HFF-Myc (cell line): ENCODE measurements at places on chromosomes 6 and 20.

GRCh38 chr6:119799596-119800509 lies 450.3 kb upstream of the MAN1A1 start:
- DNase-seq, result no peak

GRCh38 chr20:21508230-21509078 lies 5.4 kb downstream of the NKX2-2 start:
- no peak for DNase-seq

DNA sequence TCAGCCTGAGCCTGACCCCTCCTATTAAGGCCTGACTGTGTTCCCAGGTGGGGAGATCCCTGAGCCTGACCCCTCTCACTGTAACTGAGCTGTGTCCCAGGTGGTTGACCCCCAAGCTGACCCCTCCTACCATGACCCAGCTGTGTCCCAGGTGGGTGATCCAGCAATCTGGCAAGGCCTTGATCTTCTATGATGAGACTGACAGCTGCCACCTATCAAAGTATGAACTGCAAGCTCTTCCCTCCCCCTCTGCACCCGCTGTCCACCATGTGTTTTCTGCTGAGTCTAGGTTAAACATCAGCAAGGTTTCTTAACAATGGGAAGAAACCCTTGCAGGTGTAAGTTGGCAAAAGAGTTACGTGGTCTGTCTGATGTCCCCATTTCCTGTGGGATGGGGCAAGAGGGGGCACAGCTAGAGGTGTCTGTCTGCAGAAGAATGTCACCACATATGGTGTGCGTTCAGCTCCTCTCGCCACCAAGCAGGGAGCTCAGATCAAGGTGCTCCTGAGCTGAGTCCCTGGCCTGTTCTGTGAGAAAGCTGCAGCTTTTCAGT lies 5.9 kb downstream of the PXDC1 start:
- DNase-seq, result no peak

GRCh38 chr20:4840801-4841200 lies 119.1 kb downstream of the PRND start:
- DNase-seq, result no peak

DNA sequence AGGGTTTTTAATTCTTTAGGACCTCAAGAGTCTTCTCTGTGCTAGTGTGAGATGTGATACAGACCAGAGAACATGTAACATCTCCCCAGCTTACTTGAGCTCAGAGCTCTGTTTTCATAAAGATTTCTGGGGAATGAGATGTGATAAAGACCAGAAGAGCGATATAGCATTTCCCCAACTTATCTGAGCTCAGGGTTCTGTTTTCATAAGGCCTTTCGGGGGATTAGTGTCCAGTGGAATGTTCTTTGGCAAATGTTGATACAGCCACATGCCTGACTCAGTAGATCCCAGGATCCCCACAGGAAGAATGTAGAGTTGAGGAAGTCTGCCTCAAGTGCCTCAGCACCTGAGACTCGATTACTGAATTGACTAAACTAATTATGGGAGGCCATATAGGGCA lies 18.7 kb upstream of the TOP1 start:
- no peak for DNase-seq

DNA sequence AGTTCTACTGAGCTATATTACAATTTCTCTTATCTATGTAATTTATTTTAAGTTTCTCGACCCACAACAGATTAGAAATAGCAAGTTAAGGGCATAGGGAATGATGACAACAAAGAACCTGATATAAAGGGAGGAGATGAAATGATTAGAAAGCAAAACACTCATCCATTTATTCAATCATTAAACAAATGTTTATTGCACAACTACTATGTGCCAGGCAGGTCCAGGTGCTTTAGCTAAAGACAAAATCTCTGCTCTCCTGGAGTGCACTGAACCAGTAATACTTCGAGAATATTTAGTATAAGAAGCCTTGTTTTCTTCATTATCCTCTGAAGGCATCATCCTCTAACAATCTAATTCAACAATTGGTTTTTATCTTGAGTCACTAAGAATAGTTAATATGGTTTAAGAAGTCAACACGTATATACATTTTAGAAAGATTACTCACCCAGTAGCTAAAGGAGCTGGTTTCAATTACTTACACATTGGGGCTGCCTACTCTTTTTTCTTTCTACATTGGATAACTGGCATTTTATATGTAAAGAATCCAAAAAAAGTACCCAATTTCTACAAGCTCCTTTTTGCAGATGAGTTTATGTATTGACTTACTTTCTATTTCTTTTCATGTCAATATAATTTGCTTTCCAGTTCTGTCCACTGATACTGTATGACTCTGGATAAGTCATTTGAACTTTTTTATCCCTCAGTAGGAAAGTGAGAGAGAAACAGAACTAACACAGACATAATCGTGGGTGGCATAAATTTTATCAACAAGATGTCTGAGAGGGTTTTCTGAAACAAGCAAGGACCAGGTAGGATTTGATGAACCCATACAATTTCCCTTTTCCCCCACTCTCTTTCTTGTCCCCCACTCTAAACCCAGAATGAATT lies 312.6 kb downstream of the CLIC5 start:
- peak; percentile 36 for DNase-seq

GRCh38 chr20:20463933-20464374 lies 96.0 kb downstream of the INSM1 start:
- no peak for DNase-seq

DNA sequence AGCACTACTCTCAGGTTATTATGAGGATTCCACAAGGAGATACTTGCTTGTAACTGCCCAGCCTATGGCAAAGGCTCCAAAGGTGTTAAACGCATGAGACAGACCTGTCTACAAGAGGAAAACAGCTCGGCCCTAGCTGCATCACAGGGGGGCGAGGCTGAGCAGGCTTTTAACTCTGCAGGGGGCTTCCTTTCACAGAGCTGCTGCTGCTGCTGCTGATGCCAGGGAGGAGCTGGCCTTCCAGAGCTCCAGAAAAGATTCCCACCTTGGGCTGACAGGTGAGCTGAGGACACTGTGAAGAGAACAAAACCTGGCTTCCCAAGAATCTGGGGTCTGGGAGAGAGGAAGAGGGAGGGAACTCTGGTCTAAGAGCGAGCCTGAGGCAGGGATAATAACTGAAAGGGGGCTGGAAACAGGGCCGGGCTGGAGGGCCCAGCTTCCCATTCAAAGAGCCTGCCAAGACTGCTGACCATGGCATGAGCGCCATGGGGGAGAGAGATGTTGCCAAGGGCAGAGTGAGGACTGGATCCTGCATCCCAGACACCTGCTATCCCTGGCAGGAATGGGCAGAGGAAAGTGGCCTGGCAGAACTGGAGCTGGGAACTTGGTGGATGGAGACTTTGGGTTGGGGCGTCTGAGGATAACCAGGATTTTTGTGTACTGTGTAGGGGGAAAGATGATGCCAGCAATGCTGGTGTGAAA lies 211.1 kb upstream of the LRFN2 start:
- no peak for DNase-seq

GRCh38 chr6:37260040-37260439 lies 2.1 kb upstream of the TMEM217 start:
- no peak for DNase-seq
